ENCODE measurements at places on chromosomes 7 and 10.

GRCh38 chr7:80434047-80434446 lies 77.8 kb downstream of the GNAT3 start:
- DNase-seq: no peak

- no peak for DNase-seq
Measured at GRCh38 chr7:149284343-149284742, 22.3 kb downstream of the ZNF783 start.

GRCh38 chr7:137879357-137880158 lies 32.8 kb upstream of the DGKI start:
- DNase-seq: no peak

DNA sequence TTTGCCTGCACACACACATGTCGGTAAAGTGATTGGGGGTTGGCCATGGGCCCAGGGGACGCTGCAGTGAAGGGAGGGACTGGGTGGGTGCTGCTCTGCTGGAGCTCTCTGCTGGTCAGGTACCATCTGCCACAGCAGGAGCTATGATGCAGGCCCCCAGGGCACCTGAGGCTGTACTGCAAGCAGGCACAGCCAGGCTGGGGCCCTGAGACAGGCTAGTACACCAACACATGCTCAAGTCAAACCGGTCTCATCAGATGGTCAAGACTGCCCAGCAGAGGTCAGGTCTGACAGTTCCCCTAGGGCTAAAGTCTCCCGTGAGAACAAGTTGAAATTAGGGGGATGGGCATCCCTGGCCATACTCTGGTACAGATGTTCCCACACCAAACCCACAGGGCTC lies 118.3 kb upstream of the THSD7A start:
- no peak for DNase-seq

- DNase-seq: no peak
Measured at GRCh38 chr10:60615541-60615940, 162.7 kb upstream of the CDK1 start.

DNA sequence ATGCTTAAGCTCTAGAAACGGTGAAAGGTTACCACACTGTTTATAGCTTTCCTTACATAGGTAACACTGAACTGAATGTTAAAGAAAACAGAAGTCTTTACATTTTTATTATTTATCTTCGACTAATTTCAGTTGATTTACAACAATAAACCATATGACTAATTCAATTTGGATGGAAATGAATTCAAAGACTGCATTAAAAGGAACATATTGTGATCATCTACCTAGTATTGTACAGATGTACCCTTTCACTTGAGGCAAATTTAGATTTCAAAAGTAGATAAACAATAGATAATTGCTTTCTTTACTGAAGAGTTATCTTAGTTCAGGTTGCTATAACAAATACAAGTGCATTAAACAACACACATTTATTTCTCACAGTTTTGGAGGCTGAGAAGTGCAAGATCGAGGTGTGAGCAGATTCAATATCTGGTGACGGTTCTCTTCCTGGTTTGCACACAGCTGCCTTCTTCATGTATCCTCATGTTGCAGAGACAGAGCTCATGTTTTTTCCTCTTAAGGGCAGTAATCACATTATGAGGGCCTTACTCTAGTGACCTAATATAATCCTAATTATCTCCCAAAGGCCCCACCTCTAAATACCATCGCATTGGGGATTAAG lies 15.0 kb upstream of the ARMC3 start:
- no peak for DNase-seq

DNA sequence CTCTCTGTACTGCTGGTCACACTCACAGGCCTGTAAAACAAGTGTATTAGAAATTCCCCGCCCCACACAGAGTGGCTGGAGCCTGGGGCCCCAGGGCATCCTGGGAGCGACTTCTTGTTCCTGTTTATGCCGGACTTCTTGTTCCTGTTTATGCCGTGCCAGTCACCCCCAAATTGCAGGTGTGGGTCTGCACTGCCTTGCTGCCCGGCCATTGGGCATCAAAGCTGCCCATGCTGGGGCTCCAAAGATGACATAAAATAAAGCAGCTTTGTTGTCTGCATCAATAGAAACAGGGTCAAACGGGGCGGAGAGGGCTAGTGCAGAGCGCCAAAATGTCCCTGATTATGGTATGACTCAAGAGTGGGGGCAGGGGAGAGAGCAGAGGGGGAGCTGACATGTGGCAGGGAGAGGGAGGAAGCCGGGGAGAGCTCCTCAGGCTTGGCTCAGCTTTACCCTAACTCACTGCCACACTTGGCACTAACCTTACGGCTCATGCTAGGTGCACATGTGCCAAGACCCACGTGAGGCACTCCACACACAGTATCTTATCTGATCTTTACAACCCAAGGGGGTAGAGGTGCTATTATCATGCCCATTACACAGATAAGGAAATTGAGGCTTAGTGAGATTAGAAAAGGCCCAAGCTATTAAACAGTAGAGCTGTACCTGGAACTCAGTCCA lies 98.4 kb downstream of the PIP4K2A start:
- no peak for DNase-seq

DNA sequence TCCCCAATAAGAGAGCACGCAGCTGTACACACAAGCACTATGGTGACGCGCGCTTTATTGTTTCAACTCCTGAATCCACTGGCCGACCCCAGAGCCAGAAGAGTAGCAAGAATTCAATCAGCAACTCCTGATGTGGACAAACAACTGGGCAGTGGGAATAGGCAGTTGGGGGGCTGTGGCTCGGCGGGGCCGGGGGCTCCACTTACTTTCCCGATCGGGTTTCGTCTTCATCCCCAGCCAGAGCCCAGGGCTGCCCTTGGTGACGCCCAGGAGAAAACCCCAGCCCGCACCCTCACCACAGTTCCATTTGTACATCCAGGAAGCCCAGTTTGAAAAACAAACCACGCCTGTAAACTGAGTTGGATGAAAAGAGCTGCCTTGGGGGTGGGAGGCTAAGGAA lies 38.7 kb downstream of the DAGLB start:
- no peak for DNase-seq

- no peak for DNase-seq
Measured at GRCh38 chr7:125695626-125696025, 766.0 kb upstream of the POT1 start.
